ENCODE measurements at places on chromosomes 12 and 14.

DNA sequence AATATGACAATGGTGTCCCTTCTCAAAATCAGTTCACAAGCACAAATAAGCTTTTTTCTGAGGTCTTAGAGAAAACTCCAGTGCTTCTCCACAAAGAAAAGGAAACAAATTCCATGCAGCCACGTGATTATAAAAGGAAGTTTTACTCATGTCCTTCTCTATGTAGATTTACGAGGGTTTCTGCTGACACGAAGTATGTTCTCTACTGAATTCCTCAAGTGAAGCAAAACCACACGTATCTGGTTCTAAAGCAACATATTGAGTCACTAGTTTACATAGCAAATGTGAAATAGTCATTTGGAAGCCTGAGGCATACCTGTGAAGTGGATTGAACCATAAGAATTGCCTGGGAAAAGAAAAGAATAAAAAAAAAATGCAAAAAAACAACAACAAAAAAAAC lies 31.9 kb downstream of the BMP4 start:
- no peak for DNase-seq

DNA sequence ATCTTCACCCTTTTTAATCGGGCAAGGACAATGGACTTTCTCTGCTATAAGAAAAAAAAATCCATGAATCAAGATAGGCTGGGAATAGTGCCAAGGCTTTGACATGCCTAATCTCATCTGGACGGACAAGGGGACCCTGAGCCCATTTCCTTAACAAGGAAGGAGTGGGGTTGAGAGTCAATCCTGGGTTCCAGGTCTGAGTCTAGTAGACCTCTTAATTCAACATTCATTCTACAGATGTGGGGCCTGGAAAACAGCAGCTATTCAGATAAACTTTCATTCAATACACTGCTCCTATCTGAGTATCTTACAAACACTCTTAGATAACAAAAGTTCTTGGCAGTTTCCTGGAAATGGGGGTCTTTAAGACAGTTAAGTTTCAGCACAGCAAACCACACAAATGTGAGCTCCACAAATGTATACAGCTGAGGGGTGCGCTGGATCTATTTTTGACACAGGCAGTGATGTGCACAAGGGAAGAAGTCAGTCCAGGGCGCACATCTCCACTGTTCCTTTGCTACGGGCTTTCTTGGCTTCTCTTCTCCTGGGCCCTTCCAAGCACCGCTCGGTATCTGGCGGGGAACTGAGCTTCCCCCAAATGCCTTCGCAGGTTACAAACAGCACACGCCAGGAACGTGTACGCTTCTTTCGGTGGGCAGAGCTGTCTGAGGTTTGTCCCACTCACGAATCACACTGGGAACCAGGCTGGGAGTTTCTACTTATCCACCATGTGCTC lies 82.2 kb upstream of the GPR68 start:
- no peak for DNase-seq

DNA sequence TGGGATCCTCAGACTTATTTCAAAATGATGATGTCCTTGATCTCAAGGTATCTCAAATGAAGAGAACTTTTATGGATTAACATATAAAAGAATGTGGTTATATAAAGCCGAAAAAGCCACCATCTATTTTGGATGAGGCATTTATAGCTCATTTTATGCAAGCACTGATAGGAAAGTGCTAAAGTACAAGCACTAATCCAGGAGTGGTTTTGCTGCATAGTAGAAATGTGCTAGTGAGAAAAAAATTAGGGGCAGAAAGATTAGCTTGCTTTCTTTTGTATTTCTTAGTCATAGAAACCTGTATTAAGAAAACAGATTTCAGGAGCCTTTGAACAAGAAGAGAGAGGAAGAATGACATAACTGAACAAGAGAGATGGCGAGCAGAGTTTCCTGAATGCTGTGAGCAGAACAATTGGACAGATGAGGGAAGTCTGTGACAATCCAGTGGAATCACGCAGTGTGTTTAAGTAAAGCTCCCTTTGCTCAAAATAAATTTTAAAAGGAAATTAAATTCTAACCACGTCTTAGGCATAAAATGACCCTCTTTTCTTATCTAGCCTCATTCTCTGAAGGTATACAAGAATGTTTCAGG lies 238.2 kb upstream of the NOVA1 start:
- DNase-seq, result no peak

DNA sequence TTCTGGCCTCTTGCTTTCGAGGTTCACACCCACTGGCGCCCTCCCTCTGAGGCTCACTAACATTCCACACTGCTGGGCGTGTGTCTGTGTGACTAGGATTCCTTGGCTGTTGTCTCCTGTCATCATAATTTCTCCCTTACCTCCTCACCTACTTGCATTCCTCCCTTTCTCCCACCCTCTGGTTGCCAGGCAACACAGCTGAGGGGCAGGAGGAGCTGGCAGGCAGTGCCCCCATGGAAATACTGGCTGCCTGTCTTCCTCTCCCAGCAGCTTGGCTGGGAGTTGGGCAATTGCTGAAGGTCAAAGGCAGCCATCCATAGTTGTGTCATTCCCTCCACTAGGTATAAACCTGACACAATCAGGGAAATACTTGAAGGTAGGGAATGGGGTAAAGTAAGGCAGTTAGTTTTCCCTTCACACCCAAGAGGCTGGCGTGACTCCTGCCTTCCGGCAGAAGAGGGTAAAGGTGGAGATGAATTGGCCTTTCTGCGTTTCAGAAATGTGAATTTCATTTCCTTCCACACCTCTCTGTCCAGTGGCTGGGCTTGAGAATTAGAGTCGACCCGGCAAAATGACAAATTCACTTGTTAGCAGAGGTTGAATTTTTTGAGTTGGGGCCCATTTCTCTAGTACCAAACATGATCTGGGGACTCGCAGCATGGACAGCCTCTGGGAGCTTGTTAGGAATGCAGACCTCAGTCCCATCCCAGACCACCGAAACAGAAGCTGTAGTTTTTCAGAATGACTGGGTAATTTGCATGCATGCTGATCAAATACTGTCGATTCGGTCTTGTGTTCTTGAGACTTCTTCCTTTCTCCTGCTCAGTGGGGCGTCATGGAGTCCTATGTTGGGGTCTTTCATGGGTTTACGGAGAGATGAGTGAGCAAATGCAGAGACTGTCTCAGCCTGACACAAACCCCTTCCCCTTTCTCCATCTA lies 24.3 kb upstream of the EMP1 start:
- DNase-seq, result no peak

DNA sequence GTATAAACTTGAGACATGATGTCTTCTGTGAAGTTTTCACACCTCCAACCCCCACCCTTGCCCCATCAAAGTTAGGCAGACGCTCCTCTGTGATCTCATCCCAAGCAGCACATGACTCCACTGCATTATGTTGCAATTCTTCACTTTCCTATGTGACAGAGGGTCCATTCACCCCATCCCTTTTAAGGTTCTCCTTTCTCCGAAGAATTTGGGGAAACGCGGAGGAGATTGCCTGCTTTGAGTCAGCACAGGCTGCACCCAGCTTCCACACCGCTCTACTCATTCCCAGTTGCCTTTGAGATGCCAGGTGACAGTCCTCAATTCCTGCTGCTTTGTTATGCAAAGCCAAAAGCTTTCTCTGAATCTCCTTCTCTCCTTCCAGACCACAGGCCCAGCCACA lies 61.8 kb downstream of the PHLDA1 start:
- no peak for DNase-seq

GRCh38 chr12:70695361-70696023 lies 58.3 kb upstream of the PTPRB start:
- no peak for DNase-seq

DNA sequence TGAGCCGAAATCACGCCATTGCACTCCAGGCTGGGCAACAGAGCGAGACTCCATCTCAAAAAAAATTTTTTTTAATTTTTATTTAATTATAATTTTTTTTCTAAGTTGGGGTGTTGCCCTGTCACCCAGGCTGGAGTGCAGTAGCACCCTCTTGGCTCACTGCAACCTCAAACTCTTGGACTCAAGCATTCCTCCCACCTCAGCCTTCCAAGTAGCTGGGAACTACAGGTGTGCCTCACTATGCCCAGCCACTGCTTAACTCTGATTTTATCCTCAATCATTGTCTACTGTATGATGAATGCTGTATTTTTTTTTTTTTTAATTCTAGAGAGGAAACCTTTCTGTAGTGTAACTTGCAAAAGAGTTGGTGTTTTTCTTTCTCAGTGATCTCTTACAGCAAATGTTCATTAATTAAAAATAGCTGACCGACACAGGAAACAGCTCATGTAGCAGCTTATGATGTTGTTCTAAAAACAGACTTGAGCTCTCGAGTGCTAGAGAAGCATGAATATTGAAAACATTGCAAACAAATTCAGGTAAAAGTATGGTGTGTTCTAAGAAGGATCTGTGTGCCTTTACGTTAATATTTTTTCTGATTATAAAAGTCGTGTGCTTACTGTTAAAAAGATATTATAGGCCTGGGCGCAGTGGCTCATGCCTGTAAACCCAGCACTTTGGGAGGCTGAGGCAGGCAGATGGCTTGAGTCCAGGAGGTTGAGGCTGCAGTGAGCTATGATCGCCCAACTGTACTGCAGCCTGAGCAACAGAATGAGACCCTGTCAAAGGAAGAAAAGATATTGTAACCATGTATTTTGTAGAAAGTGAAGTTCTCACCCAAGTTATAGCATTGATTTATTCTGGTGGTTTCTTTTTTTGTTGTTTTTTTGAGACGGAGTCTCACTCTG lies 68.9 kb downstream of the FGD4 start:
- no peak for DNase-seq

DNA sequence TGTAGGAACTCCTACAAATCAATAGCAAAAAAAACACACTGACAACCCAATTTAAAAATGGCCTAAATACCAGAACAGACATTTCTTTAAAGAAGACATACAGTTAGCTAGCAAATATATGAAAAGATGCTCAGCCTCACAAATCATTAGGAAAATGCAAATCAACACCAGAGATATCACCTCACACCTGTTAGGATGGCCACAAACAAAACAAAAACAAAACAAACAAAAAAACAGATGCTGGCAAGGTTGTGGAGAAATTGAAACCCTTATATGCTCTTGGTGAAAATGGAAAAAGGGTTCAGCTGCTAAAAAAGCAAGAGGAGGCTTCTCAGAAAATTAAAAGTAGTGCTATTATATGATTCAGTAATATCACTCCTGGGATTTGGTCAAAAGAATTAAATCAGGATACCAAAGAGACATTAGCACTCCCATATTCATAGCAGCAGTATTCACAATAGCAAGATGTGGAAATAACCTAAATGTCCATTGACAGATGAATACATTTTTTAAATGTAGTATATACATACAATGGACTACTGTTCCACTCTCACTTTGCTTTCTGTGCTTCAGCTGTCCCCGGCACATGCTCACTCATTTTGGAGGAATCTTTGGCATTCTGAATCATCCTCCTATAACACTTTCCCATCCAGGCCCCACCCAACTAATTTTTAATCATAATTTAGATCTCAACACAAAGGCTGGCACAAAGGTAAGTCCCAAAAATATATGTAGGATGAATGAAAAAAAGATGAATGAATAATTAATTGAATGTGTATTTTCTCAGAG lies 99.1 kb downstream of the SYT1 start:
- no peak for DNase-seq

GRCh38 chr12:108717243-108717642 lies 14.1 kb downstream of the CORO1C start:
- no peak for DNase-seq

DNA sequence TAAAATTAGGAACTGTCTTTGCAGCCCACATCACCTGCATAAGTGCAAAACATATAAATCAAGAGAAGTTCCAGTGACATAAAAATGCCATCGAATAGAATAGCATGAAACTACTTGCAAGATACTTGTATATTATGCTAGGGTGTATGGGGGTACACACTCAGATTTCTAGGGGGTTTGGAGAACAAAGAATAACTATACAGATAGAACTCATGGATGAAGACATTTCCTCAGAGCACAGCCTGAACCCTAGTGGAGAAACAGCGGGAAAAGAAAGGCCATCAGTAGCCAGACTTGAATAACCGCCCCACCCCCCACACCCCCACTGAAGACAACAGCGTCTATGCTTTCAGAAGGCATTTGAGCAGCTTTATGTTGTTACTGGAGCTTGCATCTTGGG lies 425.8 kb downstream of the NPAS3 start:
- DNase-seq, result no peak

DNA sequence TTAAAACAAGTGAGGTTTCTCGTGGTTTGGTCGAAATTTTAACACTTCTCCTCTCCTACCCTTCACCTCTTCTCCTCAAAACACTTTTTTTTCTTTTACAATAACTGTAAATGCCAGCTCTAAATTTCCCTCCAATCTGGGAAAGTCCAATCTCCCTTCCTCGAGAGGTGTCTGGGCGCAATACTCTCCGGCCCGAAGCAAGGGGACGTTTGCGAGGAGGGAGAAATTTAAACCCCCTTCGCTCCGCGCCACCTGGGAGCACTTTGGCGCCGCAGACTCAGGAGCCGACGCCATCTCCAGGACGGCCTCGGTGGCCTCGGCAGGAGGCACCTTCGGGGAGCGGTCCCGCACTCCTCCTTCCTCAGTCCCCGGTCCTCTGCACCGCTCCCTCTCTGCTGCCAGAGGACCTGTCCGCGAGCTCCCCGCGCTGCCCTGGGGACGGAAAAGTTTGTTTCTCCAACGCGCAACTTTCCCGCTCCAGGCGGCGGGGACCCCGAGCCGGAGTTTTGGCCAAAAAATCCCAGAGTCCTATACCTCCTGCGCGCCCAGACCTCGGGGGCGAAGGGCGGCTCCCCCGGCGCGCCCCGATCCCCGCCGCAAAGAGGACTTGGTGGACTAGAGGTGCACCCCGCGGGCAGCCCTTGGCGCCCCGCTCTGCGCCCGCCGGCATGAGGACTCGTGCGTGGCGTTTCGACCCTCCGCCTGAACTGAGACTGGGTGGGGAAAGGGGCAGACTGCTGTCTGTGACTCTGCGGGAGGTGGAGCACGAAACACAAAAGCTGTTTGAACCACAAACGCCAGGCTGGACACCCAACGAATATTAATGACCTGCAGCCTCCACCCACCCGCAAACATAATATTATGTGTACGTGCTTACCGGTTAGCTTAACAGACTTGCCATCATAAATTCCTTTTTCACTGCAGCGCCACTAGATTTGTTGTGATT lies 95.2 kb upstream of the HMGA2 start:
- DNase-seq, result no peak

- DNase-seq, result no peak
Observed at GRCh38 chr12:110012137-110012536, 12.9 kb downstream of the ANKRD13A start.

DNA sequence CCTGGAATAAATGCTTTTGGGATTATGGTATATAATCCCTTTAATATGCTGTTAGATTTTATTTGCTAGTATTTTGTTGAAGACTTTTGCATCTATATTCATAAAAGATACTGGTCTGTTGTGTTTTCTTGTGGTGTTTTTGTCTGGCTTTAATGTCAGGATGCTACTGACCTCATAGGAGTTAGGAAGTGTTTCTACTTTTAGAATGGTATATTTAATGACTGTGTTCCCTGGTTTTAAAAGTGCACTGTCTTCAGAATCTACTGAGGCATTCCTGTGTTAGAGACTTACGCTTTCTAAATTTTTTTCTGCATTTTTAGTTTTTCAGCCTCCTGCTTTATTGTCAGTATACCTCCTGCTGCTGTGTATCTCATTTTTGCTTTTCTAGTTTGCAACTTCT lies 51.6 kb downstream of the ARHGAP5 start:
- DNase-seq, result no peak

- DNase-seq, result no peak
Observed at GRCh38 chr12:87365423-87365822, 663.8 kb downstream of the C12orf50 start.

GRCh38 chr14:105324080-105324778 lies 9.7 kb downstream of the PACS2 start:
- no peak for DNase-seq

All from stimulated activated CD4-positive, alpha-beta T cell treated with anti-CD3 and anti-CD28 coated beads, Interleukin-1b, Interleukin-23, amount 100 ng/mL, for 24 hours (primary cell).